Mucosa of descending colon (tissue), 3 donors: ENCODE measurements at places on chromosomes 2 and 18. TPM values are rescaled to one million over a fixed set of nuclear protein-coding genes. Genes with fewer than 3 reads are reported as not detected.

Gene KIDINS220
- 54.8 TPM for total RNA-seq

Gene CHRND
- not detected for total RNA-seq

Gene IL1F10
- total RNA-seq, result not detected

Gene ANKRD53
- total RNA-seq, result 0.23 TPM

Gene NTSR2
- total RNA-seq, result not detected
